ENCODE measurements at places on chromosomes 13 and 19.

DNA sequence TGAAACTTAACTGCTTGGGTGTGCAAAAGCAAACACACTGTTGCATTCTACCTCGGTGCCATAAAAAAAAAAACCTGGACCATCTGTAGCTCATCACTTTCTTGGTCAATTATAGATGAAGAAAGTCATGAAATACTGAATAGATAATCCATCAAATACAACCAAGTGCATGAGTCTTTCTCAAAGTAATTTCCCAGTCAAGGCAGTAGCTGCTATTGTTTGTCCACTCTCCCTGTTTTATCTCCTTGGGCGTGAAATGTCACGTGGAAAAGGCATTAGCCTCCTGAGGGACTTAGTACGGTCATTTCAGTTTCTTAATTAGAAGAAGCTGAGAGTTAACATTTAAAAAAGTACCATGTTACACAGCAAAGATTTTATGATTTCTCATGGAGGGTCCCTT is 1697.9 kb downstream of the PCDH9 start:
- no peak for DNase-seq

DNA sequence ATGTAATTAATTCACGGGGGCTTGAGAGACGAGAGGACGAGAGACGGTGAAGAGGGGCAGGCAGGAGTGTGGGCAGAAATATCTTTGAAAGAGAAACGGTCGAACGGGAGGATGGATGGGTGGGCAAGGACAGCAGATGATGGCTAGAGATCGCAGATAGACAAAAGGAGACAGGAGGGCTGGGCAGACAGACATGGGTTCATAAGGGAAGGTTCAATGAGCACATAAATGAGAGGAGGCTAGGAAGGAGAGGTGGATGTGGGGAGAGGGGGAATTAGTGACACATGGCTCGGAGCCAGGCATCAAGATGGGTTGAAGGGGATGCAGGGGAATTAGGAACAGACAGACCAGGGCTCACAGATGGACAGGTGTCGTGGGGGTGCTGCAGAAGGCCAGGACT is 1.1 kb downstream of the SYT3 start:
- DNase-seq, result no peak

- DNase-seq, result no peak
These were observed 736 bp downstream of the SMAD9 start for GRCh38 chr13:36919171-36919832.

DNA sequence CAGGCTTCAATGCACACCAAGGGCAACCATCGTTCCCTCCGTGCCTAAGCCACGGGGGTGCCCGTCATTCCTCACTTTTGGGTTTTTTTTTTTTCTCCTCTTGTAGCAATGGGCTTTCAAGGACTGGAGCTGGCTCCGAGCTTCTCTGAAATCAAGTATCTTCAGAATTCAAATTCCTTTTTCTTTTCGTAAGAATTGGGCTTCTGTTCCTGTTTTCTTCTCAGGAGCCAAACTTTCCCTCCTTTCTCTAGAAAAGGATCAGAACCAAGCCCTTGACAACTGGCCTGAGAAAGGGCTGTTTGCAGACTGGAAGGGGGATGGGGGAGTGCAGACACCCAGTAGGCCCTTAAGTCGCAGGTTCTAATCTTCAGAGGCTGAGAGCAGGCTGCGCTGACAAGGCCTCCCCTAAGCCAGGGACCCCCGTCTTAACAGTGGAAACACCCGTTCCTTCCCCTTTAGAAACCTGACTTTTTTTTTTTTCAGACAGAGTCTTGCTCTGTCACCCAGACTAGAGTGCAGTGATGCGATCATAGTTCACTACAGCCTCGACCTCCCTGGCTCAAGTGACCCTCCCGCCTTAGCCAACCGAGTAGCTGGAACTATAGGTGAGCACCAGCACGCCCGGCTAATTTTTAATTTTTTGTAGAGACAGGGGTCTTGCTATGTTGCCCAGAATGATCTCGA is 51.6 kb downstream of the RFX2 start:
- DNase-seq, result no peak

DNA sequence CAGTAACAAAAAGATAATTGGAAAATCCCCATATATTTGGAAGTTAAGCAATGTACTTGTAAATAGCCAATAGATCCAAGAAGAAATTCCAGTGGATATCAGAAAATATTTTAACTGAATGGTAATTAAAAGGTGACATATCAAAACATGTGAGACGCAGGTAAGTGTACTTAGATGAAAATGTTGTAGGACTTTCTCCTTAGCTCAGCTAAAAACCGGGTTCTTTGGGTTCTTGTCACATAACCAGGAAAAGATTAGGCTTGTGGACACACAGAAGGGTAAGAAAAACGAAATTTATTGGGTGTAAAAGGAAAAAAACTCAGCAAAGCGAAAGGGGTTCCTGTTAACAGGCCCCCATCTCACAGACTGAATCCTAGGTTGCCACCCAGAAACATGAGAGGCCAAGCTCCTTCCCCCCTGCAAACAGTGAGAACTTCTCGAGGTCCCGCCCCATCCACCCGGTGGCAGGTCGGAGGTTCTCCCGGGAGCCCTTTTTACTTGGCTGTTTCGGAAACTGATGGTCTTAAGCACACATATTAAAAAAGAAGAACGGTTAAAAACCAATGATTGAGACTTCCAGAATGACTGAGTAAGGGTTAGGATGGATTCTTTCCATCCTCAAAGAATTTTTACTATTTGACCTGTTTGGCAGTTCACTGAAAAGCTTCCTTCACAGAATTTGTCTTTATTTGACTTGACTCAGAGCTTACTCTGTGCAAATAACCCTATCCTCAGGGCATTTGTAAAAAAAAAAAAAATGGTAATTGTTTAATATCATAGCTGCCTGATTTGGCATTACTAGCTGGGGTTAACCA is 3.1 kb upstream of the CCDC70 start:
- no peak for DNase-seq

- no peak for DNase-seq
These were observed 46.8 kb downstream of the LATS2 start for GRCh38 chr13:21014502-21015170.

GRCh38 chr19:23770672-23771250 is 12.1 kb upstream of the ZNF681 start:
- DNase-seq, result no peak

GRCh38 chr19:55166530-55167268 is at the start of gene DNAAF3:
DNAAF3 (minus strand) TSS chr19:55166613; CDS start chr19:55166413, 200 bp downstream.
- DNase-seq, result no peak

GRCh38 chr19:16778796-16779411 is 50.3 kb upstream of the SIN3B start:
- no peak for DNase-seq

GRCh38 chr13:84705982-84706710 is 823.9 kb upstream of the SLITRK1 start:
- DNase-seq, result no peak

DNA sequence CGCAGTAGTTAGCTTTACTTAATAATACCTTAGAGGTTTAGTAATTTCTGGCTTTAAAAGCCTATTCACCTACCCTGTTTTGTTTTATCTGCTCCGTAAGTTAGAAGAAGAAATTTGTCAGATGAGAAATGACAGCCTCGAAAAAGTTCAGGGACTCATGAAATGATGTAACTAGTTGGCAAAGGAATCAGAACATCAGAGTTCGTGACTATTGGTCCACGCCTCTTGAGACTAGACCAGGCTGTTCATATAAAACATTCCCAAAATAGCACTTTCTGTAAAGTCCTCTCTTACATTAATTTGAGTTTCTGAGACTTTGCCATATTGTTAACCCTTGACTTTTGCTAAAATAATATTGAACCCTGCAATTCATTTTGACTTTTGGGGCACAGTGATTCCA is 92.0 kb downstream of the HS6ST3 start:
- no peak for DNase-seq

- no peak for DNase-seq
These were observed 18.6 kb upstream of the ADPRHL1 start for GRCh38 chr13:113471844-113472243.

GRCh38 chr13:39565036-39565949 is 37.7 kb downstream of the LHFPL6 start:
- no peak for DNase-seq

GRCh38 chr19:16325161-16325527 is 518 bp downstream of the KLF2 start:
- no peak for DNase-seq

GRCh38 chr13:45102136-45102507 is 18.2 kb upstream of the GTF2F2 start:
- DNase-seq, result no peak

- no peak for DNase-seq
These were observed 24.6 kb upstream of the SEMA6B start for GRCh38 chr19:4583961-4584669.

- DNase-seq, result no peak
These were observed 43.3 kb downstream of the VWA8 start for GRCh38 chr13:41917641-41918040.

GRCh38 chr13:103275722-103276121 is 209.5 kb upstream of the SLC10A2 start:
- no peak for DNase-seq

- DNase-seq, result no peak
These were observed 288.5 kb downstream of the NALCN start for GRCh38 chr13:101127741-101128353.

DNA sequence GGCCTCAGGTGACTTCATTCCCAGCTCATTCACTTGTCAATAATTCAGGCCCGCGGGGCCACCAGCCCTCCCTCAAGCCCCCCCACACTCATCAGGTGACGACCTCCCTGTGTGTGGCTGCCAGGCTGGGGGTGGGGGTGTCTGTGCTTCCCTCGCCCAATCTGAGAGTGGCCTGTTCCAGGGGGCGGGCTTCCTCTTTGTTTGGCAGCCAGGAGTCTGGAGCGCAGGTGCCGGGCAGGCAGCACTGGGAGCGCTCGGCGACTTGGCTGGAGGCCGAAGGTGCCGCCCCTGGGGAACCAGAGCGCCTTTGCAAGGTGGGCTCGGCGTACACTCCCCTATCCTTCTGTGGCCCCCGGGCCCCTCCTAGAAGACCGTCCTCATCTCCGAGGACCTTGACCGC is 5.4 kb upstream of the ZNF98 start:
- DNase-seq, result no peak

DNA sequence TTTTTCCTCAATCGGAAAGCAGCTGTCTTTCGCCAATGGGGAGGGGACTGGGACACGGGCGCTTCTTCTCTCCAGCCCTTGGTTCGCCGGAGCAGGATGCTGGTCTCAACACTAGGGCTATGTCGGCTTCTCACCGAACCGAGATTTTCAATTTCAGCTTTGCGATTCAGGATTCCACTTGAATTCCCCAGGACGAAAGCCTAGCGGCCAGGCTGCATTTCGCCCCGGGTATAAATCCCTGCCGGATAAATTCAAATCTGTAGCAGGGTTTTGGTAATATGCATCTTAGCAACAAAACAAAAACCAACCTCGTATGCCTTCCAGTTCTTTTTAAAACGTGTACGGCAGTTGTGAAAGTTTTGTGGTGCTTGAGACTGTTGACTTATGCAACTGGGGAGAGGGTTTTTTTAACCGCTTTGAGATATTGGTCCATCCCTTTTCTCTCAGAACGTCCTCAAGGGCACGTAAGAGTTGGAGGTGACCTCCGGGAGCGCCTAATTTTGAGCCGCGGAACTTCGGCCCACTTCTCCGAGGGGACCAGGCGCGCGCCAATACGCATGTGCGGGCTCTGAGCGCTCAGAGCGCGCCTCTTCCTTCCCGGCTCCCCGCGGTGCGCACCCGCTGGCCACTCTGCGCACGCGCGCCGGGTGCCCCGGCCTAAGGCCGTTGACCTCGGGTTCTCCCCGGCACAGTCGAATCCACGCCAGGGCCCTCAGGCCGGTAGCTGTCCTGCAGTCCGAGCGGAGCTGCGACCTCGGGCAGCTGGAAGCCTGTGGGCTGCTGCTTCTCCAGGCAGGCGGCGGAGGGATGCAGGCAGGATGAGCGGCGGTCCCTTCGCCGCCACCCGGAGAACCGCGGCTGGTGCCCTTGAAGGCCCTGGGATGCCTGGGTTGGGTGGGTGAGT is 7.6 kb downstream of the POU4F1 start:
- DNase-seq, result no peak

GRCh38 chr19:5973376-5973775 is 4.6 kb downstream of the RANBP3 start:
- no peak for DNase-seq

DNA sequence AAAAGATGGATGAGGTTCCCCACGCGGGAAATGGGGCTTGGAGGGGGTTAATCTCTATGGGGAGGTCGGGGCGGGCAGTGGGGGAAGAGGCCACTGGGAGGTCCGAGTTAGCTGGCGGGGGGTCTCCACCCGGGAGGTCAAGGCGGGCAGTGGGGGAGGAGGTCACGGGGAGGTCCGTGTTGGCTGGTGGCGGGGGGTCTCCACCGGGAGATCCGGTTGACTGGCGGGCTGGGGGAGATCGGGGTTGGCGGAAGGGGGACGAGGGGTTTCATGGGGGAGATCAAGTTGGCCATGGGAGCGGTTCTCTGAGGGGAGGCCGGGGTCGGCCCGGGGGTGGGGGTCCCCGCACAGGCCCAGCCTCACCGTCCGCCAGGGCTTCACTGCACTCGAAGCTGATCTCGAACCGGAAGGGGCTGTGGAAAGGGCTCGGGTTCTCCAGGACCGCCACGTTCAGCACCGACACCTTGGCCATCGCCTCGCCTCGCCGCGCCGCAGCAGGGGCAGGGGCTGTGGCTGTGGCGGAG is 342 bp downstream of the ASF1B start:
- no peak for DNase-seq
